ENCODE measurements at places on chromosomes 1 and 21.

- no peak for DNase-seq
Measured at GRCh38 chr1:7508934-7509519, 262.1 kb upstream of the VAMP3 start.

DNA sequence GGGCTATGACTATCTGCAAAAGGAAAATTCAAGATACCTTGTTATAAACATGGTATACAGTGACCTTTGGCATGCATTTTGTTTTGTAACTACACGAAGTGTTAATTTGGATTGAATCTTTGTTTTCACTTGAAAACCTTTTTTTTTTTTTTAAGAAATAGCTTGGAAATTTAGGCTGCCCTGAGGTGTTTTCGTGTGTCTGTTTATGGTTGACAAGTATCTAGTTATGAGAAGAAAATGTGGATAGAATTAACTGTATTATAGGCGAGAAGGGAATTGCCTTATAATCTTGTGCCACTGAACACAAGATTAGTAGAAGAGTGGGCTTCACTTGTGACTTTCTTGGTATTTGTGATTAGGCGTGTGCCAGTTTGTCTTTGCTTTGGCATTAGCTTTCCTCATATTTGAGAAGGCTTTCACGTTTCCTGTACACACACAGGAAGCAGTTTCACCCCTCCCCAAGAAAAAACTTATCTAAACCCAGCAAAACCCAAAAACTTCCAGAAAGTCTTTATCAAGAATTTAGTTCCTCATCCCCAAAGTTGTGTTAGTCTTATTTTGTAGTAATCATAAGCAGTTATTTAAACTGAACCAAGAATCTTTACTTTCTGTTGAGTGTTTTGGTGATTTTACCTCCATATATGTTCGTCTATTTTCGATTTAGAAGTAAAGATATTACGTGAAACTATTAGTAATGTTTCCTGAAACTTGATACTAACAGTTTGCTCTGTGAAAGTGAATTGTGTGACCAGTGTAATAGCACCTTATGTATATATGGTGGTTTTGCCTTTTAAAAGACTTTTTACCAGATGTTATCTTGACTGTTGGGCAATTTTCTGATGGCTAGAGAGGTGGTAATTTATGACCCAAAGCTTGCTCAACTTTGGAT, 3.8 kb downstream of the DYRK1A start:
- no peak for DNase-seq

DNA sequence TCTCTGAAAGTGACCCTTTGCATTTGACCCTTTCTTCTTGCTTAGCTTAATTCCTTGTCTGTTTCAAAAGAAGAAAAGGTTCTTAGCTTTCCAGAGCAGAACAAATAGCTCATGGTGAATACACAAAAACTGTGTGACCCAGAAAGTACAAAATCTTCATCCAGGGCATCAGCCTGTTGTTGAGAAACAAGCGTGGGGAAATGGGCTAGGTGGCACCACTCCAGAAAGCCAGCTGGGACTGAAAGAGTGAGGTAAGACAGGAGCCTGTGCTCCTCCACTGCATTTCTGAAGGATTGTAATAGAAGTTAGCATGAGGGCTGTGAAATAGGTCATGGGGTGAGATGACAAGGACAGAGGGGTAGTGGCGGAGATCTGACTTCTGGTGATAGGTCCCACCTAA, 45.8 kb downstream of the CYP2J2 start:
- DNase-seq = no peak

DNA sequence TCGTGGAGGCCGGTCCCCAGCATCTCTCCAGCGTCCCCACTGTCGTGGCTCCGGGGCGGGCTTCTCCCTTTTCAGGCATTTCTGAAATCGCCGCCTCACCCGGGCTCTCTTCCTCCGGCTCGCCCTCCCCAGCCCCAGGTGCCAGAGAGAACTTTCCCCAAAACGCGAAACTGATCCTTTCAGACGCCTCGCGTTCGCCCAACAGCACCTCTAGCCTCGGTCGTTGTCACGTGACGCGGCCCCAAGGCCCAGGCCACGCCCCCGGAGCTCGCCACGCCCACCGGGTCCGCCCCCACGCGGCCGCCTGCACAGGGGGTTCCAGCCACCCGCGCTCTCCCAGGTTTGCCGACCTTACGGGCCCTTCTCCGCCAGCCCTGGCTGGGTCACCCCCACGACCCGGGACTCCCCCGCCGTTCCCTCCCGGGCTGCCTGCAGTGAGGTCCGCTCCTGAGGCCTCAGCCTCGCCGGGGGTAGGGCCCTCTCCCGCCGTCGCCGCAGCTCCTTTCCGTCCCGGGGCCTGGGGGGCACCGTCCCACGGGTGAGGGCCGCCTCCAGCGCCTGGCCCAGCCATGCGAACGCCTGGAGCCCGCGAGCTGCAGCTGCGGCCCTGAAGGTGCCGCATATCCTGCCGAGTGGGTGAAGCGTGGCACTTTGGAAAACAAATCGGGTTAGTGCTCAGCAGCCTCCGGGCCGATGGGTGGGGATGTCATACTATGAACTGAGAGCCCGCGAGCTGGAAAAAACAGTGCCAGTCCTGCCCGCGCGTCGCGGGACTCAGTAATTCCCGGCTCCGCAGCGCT, 21.0 kb downstream of the H3-3A start:
- peak; percentile 80 for DNase-seq

DNA sequence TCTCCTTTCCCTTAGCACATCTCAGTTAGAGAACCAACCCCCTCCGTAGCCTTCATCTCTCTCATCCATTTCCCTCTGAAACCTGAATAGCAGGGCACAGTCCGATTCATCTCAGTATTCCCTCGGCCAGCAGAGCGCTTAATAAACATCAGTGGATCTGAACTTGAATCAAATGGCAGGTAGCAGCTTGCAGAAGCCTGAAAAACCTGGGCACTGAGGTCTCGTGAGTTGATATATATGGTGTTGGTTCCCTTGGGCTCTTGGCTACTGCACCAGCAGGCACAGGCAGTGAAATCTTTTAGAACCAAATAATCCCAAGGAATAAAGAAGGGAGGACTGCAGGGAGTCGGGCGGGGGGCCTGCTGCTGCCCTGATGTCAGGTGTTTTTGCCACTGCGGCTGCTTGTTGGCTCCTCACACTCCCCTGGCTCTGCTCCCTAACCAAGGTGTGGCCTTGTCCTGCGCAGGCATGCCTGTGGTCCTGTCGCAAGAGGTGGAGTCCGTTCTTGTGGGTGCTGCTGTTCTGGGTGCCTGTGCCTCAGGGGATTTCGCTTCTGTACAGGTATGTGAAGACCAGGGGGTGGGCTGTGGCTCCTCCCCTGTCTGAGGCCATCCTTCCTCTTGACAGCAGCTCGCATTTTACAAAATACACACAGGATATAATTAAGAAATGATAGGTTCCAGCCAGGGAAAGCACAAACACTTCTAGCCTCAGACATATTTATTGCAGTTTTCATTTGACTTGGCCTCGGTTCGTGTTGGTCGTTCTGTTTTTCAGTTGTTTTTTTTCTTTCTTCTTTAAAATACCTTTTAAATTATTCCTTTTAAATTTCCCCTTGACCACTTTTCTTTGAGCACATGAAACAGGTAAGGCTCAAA, 140.9 kb upstream of the HOOK1 start:
- DNase-seq = no peak

GRCh38 chr1:171727778-171728177, 14.1 kb downstream of the VAMP4 start:
- DNase-seq = no peak

- no peak for DNase-seq
Measured at GRCh38 chr1:208944981-208945451, 638.5 kb upstream of the CAMK1G start.

DNA sequence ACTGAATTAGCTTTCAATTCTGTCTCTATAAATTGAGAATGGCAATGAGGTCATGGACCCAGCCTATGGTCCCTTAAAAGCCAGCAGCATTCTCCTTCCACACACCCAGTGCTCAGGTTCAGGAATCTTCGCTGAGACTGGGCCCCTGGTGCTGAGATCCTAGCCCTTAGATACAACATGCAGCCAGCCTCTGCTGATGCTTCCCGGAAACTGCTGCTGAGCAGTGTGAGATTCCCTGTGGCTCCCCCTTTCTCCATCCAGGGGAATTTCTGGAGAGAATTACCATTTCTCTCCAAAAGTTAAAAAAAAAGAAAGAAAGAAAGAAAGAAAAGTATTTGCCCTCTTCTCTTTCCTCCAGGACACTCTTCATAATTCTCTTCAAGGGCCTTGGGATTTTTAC, 31.7 kb upstream of the RALGPS2 start:
- DNase-seq = no peak

GRCh38 chr1:190049314-190049713, 428.4 kb downstream of the BRINP3 start:
- no peak for DNase-seq

DNA sequence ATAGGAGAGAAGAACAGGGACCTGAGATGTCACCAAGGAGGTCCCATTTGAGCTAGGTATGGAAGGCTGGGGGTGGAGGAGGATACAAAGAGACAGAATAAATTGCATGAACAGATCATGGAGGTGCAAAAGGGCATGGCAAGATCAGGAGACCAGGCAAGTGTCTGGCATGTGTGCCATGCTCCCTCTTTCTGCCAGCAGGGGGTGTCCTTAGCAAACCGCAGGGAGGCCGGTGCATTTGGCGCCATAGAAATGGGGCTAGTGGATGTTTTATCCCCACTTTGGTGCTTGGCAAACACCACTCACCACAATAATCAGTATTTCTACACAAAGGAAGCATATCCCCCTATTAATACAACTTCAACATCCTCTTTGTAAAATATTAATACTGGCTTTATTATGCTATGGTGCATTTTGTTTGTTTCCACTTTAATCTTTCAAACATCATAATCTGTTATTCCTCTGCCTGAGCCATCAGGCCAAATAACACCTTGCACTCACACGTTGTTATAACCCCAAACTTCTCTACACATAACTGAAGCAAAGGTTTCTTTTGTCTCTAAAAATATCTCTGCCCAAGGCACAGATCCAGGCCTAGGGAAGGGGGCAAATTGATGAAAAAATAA, 25.9 kb downstream of the S100A6 start:
- peak; percentile 26 for DNase-seq

- no peak for DNase-seq
Measured at GRCh38 chr1:234062166-234062565, 157.7 kb downstream of the SLC35F3 start.

DNA sequence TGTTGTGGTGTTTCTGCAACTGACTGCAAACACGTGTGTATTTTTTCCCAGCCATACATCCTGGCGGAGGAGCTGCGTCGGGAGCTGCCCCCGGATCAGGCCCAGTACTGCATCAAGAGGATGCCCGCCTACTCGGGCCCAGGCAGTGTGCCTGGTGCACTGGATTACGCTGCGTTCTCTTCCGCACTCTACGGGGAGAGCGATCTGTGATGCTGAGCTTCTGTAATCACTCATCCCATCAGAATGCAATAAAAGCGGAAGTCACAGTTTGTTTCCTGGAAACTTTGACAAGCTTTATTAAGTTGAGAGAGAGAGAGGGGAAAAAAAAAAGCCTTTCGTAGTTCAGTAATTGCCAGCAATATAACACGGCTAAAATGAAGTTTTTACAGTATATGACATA, 32.7 kb upstream of the MTR start:
- no peak for DNase-seq

- DNase-seq = no peak
Measured at GRCh38 chr1:220806408-220806807, 19.7 kb downstream of the MTARC1 start.

DNA sequence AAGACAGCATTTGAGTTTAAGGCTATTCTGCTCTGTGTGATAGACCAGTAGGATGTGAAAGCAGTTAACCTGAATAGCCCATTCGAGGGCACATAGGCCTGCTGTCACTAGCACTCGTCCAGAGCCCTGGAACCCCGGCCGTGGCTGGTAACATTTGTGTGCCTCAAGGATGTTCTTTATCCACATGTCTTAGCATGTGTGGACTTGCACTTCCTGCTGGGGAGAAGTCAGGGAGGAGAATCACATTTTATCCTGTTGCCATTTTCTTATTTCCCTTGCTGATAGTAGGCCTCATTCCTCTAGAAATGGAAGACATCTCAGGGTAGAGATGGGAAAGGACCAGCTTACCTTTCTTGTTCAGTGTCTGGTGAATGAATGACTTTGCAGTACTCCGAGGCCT, 54.7 kb downstream of the VPS13D start:
- DNase-seq = no peak

DNA sequence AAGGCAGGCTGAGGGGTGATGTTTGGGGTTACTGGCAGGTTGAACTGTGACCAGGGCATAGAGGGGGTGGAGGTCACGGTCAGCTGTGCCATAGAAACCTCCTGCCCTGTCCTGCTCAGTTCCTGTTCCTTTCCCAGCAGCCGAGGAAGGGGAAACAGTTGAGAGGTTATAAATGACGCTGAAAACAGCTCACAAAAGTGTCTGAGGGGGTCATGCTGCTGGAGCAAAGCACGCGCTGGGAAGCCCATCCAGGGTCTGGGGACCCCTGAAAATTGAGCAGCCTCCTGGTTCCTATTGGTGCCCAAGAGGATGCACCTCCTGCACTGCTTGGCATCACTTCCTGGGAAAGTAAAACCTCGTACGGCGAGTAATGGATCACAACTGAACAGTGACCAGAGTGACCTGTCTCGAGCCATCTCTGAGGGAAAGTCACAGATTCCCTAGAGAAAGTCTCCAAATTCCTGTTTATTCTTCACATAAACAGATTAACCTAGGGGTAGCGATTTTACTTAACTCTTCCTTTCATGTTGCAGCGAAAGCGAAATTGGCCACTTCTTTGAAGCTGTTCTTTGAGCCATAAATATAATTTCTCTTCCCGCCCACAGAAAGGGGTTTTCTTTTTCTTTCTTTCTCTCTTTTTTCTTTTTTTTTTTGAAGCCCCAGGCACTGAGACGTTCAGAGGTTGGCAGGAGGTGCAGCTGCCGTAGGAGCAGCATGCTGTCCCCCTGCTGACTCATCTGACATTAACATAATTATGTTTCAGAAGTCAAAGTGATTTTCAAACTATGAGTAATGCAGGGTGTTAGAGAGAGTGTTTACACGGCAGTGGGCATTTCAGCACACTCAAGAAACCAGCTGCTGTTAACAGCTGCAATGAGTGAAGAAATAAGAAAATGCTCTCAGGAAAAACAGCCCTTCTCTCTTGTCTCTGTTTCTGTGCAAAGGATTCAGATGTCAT, 41.8 kb upstream of the ATF3 start:
- no peak for DNase-seq

All from NCI-H1092 (cell line).